Hepatocyte (in vitro differentiated cells): ENCODE measurements at places on chromosomes 13 and 19. TPM values are rescaled to one million over a fixed set of nuclear protein-coding genes. Genes with fewer than 3 reads are reported as not detected.

The MUC16 gene
- 2.5 and 3.2 TPM in 2 replicates for total RNA-seq

DNA sequence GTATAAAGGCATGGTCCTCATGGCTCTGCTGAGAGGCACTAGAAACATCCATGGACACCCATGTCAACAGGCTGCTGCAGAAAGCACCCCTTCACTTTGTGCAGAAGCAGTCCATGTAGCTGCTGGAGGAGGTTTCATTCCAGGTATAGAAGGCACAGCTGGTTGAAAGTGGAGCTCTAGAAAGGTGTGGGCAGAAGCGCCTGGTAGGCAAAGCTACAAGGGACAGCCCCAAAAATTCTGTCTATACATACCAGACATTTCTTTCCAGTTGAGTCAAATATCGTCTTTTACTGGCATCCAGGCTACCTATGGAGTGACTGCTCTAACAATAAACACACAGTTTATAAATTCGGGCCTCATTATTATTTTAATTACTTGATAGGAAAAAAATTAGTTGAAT is 129.3 kb downstream of the ENOX1 start:
- H3K27ac ChIP-seq: no peak overlapping the region
- H3K27me3 ChIP-seq: no peaks in the 10 kb centered on the region
- H3K36me3 ChIP-seq: no peaks in the 10 kb centered on the region
- no peak overlapping the region for H3K4me3 ChIP-seq
- H3K4me1 ChIP-seq: no peaks in the 10 kb centered on the region
- no peak for DNase-seq

DNA sequence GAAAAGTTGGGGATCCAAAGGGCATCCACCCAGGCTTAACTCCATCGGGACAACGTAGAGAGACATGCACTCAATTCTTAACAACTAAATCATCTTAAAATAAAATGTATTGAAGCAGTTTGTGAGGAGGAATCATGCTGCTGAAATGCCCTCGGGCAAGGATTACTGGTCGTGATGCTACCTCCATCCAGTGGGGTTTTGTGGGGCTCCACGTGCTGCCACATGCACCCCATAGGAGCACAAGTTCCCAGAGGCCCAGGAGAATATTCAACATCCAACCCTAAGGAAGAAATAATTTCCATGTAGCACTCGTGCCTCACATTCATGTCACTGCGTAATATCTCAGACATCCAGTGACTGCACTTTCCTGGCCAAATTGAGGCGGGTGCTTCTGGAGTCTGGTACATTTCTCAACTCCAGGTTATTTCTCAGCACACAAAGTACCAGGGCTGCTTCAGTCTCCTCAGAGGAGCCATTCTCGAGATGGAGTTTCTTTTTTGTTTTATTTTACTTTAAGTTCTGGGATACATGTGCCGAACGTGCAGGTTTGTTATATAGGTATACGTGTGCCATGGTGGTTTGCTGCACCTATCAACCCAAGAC is 429.8 kb downstream of the FOXO1 start:
- H3K27me3 ChIP-seq: no peaks in the 10 kb centered on the region
- H3K4me3 ChIP-seq: no peak overlapping the region
- H3K27ac ChIP-seq: peak overlapping the region; percentile 86
- peak; percentile 12 for DNase-seq
- no peaks in the 10 kb centered on the region for H3K4me1 ChIP-seq
- H3K36me3 ChIP-seq: no peaks in the 10 kb centered on the region

The PSG7 gene
- not detected in 2 replicates for total RNA-seq

DNA sequence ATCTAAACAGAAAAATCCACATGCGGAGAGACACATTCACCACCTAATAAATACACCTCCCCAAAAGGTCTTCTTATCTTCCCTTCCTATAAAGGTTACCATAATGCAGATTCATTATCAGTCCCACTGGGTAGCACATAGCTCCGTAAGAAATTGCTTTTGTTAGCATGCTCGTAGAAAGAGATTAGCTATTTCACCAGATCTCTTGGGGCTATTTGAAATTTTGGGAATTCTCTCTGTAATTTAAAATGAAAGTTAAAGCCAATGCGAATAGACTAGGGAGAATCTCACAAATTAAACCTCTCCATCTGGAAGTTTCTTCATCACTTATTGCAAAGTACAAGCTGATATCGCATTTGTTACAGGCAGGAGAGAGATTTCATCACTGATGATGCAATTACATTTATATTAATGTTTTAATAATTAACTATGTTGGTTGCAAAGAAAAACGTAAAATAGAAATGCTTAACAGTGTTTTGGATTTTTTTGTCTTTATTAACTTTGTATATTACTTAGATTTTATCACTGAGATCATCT is 12.9 kb upstream of the DACH1 start:
- no peak overlapping the region for H3K4me3 ChIP-seq
- H3K27ac ChIP-seq: no peak overlapping the region
- H3K36me3 ChIP-seq: no peaks in the 10 kb centered on the region
- no peak for DNase-seq
- no peaks in the 10 kb centered on the region for H3K27me3 ChIP-seq

The ADGRE2 gene
- total RNA-seq: 0.16 and 0.57 TPM in 2 replicates

The ZNF616 gene
- 9.1 and 10.7 TPM in 2 replicates for total RNA-seq

The MICU2 gene
- total RNA-seq: 78.8 and 95.7 TPM in 2 replicates

DNA sequence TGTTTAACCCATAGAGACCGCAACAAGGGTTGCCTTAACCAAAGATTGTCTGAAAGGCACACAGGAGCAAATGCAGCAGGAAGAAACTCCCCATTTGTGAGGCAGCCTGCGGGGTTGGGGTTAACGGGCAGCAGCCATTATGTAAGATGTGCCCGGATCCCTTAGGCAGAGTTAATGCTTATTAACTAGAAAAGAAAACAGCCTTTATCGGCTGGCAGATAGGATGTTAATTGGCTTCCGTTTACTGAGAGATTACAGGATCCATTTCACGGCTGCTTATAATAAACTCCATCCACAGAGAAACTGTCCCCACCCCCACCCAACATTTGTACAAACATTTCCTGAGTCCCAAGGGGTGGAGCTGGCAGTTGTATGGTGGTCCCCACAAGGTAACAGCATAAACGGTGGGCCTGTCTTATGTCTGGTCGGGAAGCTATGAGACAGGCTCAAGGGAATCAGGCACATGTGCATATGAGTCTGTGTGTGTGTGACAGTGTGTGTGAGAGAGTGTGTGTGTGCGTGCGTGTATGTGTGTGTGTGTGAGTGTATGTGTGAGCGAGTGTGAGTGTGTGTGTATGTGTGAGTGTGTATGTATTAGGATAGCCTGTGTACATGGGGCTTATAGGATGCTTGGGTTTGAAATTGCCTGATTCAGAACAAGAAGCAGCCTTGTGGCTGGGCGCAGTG is 10.5 kb downstream of the SLC25A42 start:
- H3K4me1 ChIP-seq: peaks cover 4% of the 10 kb centered on the region
- H3K36me3 ChIP-seq: no peaks in the 10 kb centered on the region
- H3K27me3 ChIP-seq: no peaks in the 10 kb centered on the region
- no peak overlapping the region for H3K4me3 ChIP-seq
- no peak overlapping the region for H3K27ac ChIP-seq

The N4BP2L1 gene
- total RNA-seq: 5.2 and 7.1 TPM in 2 replicates

The ZNF724 gene
- total RNA-seq: 6.5 and 11.2 TPM in 2 replicates

The CFAP97D2 gene
- total RNA-seq: not detected in 2 replicates

- H3K4me3 ChIP-seq: no peak overlapping the region
- H3K27ac ChIP-seq: no peak overlapping the region
- H3K36me3 ChIP-seq: no peaks in the 10 kb centered on the region
- peaks cover 7% of the 10 kb centered on the region for H3K4me1 ChIP-seq
- DNase-seq: peak; percentile 19
Measured at GRCh38 chr13:94233401-94233800, 246.1 kb downstream of the DCT start.

DNA sequence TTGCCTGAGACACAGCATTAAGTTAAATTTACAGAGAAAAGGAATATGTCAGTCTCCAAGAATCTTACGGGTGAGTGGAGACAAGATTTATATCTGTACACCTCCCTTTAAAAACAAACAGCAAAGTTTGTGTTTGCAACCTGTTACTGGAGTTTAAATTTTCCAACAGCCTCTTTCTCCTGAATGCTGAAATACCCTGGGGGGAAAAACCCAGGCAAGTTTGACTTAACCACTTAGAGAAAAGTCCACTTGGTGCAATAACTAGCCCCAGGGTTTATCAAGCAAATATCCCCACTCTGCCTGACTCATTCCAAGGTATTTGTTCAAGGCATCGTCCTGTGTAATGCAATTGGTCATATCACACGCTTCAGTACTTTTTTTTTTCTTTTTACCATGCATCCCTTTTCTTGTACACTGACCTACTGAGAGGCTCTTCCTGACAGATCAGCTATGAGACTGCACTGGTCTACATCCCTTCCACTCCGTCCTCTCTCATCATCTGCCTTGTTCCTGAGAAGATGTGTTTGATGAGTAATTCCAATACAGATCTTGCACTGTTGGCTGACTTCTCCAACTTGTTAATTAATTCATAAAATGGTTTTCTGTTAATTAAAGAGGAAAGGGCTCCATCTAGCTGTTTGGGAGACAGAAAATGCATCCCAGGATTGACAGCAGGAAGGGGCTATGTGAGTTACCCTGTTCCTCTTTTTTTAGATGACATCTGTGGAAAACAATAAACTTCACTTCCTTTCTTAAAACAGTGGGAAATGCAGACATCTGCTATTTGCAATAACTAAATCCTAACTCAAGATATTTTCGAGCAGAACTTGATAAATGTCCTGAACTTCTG is 212.5 kb upstream of the IRS2 start:
- peak overlapping the region; percentile 23 for H3K27ac ChIP-seq
- no peaks in the 10 kb centered on the region for H3K36me3 ChIP-seq
- H3K4me1 ChIP-seq: peaks cover 8% of the 10 kb centered on the region
- no peak overlapping the region for H3K4me3 ChIP-seq
- H3K27me3 ChIP-seq: no peaks in the 10 kb centered on the region
- peak; percentile 72 for DNase-seq

GRCh38 chr19:30968210-30968609 is 381.0 kb downstream of the TSHZ3 start:
- no peak overlapping the region for H3K27ac ChIP-seq
- no peaks in the 10 kb centered on the region for H3K36me3 ChIP-seq
- no peaks in the 10 kb centered on the region for H3K27me3 ChIP-seq
- no peak overlapping the region for H3K4me3 ChIP-seq

The FAM124A gene
- total RNA-seq: 0.60 and 0.64 TPM in 2 replicates

DNA sequence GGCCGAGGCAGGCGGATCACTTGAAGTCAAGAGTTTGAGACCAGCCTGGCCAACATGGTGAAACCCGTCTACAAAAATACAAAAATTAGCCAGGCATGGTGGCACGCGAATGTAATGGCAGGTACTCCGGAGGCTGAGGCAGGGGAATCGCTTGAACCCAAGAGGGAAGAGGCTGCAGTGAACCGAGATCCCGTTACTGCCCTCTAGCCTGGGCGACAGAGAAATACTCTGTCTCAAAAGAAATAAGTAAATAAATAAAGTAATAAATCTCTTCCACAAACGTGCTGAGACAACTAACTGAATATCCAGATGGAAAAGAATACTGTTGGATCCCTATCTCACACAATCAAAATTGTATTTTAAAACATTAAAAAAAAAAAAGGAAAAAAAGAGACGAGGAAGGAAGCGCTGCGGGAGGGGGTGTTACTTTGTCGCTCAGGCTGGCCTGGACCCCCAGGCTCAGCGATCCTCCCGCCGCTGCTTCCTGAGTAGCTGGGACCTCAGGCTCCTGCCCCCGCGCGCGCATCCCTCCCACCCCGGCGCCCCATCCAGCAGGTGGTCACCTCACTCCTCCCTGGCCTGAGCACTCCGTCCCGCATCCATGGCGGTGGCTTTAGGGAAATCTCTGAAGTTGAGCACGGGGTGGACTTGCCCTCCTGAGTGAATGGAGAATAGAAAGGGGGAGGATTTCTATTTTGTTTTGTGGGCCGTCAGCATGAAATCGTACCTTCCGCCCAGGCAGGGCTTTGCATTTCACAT is 628 bp upstream of the ZNF813 start:
- H3K36me3 ChIP-seq: no peaks in the 10 kb centered on the region
- peak overlapping the region; percentile 65 for H3K4me3 ChIP-seq
- H3K27me3 ChIP-seq: no peaks in the 10 kb centered on the region

DNA sequence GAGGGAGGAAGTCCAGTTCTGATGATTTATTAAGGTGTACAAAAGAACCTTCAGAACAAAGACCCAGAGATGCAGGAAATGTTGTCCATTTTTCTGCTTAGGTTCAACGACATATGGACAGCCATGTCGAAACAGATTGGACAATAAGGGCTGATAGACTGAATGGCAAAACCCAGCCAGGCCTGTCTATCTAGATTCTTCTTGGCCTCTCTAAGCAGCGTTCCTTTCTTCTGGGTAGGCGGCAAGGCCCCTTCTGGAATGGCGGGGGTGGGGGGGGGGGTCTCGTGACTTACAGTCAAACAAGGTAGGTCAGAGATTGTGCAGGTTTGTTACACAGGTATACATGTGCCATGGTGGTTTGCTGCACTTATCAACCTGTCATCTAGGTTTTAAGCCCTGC is 39.7 kb upstream of the PEPD start:
- H3K36me3 ChIP-seq: no peaks in the 10 kb centered on the region
- H3K4me3 ChIP-seq: no peak overlapping the region

The C1QTNF9 gene
- total RNA-seq: not detected in 2 replicates

DNA sequence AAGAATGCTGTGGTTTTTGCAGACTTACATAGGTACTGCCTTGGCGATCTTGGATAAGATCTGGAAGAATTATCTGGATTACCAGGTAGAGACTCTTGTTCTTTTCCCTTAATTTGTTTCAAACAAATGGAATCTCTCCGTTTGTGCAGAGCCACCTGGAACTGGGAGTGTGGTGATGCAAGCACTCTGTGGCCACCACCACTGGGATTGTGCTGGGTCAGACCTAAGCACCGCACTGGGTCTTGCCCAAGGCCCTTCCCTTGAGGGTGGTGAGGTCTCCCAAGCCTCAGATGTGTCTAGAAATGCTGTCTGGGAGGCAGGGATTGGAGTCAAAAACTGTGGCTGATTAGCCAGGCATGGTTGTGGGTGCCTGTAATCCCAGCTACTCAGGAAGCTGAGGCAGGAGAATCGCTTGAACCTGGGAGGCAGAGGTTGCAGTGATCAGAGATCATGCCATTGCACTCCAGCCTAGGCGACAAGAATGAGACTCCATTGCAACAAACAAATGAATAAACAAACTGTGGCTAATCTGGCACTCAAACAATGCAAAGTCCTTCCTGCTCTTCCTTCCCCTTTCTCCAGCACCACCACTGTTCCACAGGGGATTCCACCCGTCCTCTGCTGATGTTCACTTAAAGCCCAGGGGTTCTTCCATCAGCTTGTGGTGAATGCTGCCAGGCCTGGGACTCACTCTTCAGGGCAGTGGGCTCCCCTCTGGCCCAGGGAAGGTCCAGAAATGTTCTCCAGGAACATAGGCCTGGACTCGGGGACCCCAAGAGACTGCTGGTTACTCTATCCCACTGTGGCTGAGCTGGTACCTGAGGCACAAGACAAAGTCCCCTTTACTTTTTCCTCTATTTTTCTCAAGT is 10.8 kb upstream of the CEACAM1 start:
- H3K36me3 ChIP-seq: no peaks in the 10 kb centered on the region
- H3K27me3 ChIP-seq: no peaks in the 10 kb centered on the region
- no peak overlapping the region for H3K27ac ChIP-seq
- no peaks in the 10 kb centered on the region for H3K4me1 ChIP-seq

DNA sequence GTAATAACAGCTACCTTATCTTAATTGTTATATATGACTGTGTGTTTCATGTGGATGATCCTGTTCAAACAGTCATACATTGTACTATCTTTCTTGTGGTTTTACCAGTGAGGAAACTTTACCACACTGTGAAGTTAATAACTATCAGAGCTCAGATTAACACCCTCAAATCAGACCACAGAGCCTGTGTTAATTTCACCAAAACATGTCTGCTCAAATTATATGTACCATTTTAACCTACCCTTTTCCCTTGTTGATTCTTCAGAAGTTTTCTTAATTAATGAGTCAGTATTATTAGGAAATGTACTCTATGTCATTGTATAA is 1.8 kb upstream of the ZNF331 start:
- no peaks in the 10 kb centered on the region for H3K36me3 ChIP-seq
- no peak overlapping the region for H3K4me3 ChIP-seq
- DNase-seq: no peak
- peak overlapping the region; percentile 93 for H3K27ac ChIP-seq
- no peaks in the 10 kb centered on the region for H3K27me3 ChIP-seq
